Right ventricle myocardium superior (tissue), 1 donor: ENCODE measurements at places on chromosomes 7 and 10. TPM values are rescaled to one million over a fixed set of nuclear protein-coding genes. Genes with fewer than 3 reads are reported as not detected.
A peak's percentile ranks its signal among the peaks of the same experiment; 100 is the strongest.

GRCh38 chr10:88642963-88643362, 21.3 kb upstream of the LIPF start:
- no peak for DNase-seq

DNA sequence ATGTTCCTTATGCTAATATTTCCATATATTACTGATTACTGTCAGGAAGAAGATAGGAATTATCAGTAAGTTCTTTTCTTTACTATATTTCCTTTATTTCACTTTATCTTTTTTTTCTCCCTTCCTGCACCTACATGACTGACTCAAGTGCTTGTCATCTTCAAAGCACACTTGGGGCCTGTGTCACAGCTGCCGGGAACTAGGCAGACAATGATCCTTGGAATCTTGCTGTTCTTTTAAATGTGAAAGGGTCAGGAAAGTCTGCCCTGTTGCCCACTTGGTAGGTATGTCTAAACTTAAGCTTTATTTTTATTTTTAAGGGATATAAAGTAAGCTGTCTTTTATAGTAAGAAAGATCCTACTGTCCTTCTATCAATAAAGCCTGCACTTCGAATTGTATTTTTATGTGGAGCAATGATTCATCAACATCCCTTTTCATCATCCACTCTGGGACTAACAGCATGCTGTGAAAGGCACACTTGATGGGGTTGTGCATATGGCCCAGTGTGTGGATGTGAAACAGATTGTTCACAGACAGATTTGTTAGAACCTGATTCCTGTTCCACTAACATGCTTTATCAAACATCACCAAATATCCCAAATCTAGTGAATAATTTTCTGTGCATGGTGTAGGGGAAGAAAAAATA, 556.9 kb downstream of the DNAJB9 start:
- DNase-seq, result no peak

GRCh38 chr7:107742678-107743566, 1.0 kb upstream of the CBLL1 start:
- peak; percentile 72 for DNase-seq

- no peak for DNase-seq
Observed at GRCh38 chr10:103595933-103596726, 102.6 kb downstream of the NEURL1 start.

GRCh38 chr10:124291001-124291701, 127.6 kb downstream of the OAT start:
- peak; percentile 62 for DNase-seq

DNA sequence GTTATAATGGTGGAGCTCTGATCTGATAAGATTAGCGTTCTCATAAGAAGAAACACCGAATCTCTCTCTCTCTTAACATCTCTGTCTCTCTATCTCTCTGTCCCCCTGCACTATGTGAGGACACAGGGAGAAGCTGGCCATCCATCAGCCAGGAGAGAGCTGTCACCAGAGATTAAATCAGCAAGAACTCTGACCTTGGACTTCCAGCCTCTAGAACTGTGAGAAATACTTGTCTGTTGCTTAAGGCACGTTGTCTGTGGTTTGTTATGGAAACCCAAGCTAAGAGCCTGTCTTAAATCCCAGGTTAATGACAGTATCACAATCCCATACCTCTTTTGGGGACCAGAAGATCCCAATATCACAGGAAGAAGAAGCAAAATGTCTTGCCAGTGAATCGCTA, 132.0 kb upstream of the AKR1E2 start:
- no peak for DNase-seq

- peak; percentile 90 for DNase-seq
Observed at GRCh38 chr7:100604028-100604975, 2.1 kb downstream of the PCOLCE start.

DNA sequence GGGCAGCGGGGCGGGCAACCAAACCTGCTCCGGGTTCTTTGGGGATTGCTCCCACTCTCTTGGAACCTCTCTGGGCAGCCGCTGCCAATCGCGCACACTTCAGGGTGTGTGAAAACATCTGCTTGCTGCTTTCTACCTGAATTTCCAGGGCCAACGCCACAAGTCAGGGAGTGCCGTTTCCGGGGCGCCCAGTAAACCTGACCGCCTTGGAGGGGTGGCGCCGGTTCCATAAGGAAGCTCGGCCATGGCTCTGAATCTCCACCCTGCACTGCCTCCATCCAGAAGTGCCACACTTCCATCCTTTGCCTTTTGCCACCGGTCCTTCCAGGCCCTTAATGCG, 679 bp upstream of the AFAP1L2 start:
- DNase-seq, result no peak

- DNase-seq, result no peak
Observed at GRCh38 chr7:49805371-49806007, 32.1 kb downstream of the VWC2 start.

DNA sequence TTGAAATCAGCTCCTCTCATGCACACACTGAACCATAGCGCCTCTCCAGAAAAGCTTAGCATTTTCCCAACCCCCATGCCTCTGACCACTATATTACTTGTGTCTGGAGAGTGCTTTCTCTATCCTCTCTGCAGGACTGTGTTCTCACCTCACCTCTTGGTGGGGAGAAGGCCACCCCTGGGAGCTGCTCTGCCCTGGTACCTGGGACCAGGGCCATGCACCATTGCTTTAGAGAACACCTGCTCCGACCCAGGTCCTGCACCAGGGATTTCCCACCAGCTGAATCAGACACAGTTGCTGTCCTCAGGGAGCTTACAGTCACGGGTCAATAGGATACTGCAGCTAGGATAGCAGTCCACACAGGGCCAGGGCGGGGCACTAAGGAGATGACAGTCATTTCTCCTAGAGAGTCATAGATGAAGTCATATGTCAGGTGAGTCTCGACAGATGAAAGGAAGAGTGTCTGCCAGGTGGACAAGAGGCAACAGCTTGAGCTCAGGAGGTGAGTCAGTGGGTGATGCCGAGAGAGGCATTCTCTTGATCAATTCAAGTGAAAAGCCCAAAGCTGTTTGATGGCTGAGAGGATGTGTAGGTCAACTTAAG, 619 bp upstream of the LMTK2 start:
- no peak for DNase-seq

- no peak for DNase-seq
Observed at GRCh38 chr10:116211682-116212081, 61.3 kb downstream of the GFRA1 start.

GRCh38 chr10:92785118-92785517, 63.2 kb upstream of the EXOC6 start:
- DNase-seq, result no peak

GRCh38 chr10:102523250-102524029, 19.7 kb downstream of the SUFU start:
- DNase-seq, result peak; percentile 59

- no peak for DNase-seq
Observed at GRCh38 chr10:124692100-124692446, 52.1 kb downstream of the FAM53B start.

- no peak for DNase-seq
Observed at GRCh38 chr10:119166118-119166500, 595 bp upstream of the SFXN4 start.

- DNase-seq, result no peak
Observed at GRCh38 chr7:17411922-17412321, 113.5 kb downstream of the AHR start.

GRCh38 chr7:137943132-137943551, 58.7 kb downstream of the CREB3L2 start:
- peak; percentile 56 for DNase-seq

DNA sequence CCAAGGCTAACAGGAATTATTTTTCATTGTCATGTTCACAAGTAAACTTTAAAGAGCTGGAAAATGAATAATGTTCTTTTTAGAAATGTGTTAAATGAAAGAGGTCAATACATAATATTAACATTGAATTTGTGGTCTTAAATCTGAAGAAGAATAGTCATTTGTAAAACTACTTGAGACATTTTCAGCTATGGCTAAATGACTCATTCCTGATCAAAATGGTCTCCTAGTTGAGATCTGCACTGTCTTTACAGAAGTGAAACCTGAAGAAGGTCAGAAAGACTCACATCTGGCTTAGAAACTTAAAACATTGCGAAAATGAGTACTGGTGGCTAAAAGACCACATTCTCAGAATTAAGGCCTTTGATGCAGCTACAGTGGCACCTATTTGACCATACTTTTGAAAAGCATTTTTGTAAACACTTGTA, 5.9 kb downstream of the PIK3CG start:
- DNase-seq, result no peak

- no peak for DNase-seq
Observed at GRCh38 chr7:23594879-23595604, 2.1 kb upstream of the CCDC126 start.

DNA sequence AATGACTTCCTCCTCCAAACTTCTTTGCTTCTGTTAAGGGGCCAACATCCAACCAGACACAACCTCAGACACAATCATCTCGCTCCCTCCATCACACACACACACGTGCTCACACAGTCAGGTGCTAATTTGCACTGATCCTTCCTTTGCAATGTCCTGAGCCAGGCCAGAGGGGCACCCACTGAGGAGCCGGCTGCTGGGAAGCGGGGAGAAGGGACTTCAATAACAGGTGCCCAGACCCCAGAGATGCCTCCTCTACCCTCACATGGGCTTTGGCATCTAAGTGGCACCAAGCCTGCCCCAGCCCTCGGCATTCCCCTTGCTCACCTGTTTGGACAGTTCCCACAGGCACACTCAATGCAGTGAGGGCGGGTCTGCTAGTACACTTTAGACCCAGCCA, 34.2 kb upstream of the SVOPL start:
- DNase-seq, result no peak

Gene CARD11
- 0.22 TPM for total RNA-seq

Gene ASB13
- 15.2 TPM for total RNA-seq

Gene NCF1
- 6.0 TPM for total RNA-seq

Gene MKI67
- 2.4 TPM for total RNA-seq

Gene ZNF467
- 5.2 TPM for total RNA-seq

Gene NEURL1
- 0.05 TPM for total RNA-seq

Gene TWIST1
- total RNA-seq, result 1.4 TPM

Gene PITX3
- total RNA-seq, result 3.4 TPM

Gene ZNF425
- total RNA-seq, result 0.38 TPM

Gene TAS2R4
- 0.32 TPM for total RNA-seq

Gene LOXL4
- 0.51 TPM for total RNA-seq
